ENCODE measurements at places on chromosomes 2 and 18.

DNA sequence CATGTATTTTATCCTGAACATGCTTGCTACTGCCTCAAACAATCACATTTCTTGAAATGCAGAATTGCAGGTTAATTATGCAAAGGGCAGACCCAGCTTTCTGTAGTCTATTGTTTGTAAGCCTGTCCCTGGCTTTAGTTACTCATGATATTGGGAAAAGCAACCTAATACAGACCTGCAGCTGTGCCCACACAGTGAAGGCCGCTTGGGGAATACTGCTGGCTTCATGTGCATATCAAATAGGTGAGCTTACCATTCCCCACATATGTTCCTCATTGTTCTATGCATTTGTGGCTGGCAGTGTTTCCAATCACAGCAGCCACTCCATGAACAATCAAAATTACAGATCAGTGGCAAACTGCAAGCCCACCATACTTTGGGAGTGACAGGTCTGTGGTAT, 186.3 kb downstream of the TMEM163 start:
- DNase-seq, result no peak

DNA sequence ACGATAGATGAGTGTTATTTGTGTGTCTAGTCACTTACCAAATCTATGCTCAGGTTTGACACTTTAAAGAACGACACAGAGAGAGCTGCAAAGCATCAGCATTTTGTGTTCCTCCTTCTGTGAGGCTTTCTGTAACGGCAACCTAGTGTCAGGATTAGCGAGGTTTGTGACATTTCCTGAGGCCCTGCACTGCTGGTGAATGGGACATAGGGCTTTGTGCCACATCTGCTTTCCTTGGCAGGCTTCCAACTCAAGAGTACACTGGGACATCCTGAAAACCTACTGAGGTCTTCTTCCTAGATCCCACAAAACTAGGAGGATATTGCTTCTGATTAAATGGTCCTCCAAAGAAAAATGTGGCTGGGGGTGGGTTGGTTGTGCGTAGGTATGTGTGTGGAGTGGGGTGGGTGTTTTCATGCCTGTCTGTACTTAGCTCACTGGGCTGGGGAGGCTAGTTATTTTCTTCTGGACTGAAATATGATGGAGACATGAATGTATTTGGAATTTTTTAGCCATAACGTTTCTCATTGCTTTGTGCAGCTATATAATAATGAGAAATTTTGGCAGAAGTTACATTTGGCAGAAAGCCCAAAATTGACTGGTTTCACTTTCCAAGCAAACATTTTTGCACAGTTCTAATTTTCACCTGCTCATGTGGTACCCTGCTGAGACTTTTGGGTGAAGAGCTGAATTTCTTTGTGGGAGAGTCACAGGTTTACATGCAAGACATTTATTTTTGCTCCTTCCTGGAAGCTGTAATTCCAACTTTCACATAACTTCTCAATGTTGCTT, 308.4 kb downstream of the XIRP2 start:
- peak; percentile 30 for DNase-seq

DNA sequence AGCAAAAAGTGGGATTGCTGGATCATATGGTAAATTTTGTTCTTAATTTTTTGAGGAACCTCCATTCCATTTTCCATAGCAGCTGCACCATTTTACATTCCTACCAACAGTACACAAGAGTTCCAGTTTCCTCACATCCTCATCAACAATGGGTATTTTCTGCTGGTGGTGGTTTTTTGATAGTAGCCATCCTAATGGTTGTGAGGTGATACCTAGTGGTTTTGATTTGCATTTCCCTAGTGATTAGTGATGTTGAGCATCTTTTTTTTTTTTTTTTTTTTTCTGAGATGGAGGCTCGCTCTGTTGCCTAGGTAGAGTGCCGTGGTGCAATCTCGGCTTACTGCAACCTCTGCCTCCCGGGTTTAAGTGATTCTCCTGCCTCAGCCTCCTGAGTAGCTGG, 30.5 kb downstream of the METTL21A start:
- DNase-seq, result no peak

GRCh38 chr18:9287036-9287435, 47.5 kb upstream of the TWSG1 start:
- DNase-seq, result no peak

GRCh38 chr2:121151311-121152109, 133.5 kb downstream of the TFCP2L1 start:
- no peak for DNase-seq

DNA sequence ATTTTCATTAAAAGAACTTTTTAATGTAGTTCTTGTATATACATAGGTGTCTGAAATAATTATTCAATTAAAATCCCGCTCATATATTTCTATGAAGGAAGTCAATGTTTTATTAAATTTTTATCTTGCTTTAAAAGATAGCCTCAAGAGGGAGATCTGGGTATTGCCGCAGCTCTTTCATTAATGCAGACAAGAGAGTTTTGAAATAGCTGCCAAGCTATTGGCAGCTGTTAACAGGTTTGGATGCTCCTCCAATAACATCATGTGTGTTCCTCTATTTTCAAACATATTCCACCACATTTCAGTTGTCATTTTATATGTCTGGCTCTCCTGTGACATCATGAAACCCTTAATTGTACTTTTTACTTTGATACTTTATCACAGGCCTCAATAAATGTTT, 12.9 kb upstream of the NT5C1B start:
- no peak for DNase-seq

- DNase-seq, result no peak
Measured at GRCh38 chr18:11259469-11260150, 110.2 kb upstream of the PIEZO2 start.

DNA sequence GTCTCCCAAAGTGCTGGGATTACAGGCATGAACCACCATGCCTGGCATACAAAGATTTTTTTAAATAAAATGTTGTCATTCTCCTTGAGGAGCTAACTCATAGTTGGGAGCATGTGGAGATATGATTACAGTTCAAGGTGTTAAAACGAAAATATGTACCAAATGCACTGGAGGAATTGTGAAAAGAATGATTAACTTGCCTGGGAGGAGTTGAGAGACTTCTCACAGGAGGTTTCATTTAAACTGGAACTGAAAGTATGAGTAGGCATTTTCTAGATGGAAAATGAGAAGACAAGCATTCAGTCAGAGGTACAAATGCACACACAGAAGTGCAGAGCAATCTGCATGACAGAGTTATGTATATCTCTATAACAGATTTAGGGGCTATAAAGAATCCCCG, 126.6 kb upstream of the PDE1A start:
- DNase-seq, result no peak

DNA sequence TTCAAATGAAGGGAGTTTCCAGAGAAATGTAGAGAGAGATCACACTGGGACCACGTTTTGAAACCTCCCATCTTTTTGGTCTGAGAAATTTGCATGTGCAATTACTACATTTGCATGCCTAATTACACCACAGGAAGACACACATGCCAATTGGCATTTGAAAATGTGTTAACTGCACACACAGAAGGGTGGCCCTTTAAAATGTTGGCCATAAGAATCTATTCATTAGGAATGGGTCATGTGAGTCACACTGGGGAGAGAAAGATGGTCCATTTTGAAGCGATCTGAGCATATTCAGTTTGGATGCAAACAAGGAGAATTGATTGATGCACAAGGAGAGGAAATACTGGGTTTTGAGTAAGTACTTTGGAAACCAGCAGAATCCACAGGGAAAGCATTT, 1407.1 kb upstream of the ACVR2A start:
- DNase-seq, result no peak

DNA sequence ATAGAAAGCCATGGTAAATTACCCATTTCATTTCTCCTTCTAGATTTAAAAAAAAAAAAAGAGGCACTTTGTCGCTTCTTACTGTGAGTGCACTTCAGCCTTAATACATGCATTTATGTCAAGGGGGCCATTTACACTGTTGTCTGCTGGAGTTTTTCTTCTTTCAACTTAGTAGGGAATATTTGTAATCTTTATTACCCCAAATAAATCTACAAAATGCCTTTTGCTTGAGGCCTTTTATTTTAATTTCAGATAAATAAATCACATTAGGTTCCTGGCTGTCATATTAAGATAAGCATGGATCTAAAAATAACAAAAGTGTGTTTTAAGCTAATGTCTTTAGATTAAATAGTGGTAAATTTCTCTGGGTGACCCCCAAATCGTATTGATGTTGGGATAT, 276.0 kb downstream of the NCKAP5 start:
- DNase-seq, result no peak

GRCh38 chr2:112915300-112916144, 4.6 kb downstream of the IL37 start:
- no peak for DNase-seq

DNA sequence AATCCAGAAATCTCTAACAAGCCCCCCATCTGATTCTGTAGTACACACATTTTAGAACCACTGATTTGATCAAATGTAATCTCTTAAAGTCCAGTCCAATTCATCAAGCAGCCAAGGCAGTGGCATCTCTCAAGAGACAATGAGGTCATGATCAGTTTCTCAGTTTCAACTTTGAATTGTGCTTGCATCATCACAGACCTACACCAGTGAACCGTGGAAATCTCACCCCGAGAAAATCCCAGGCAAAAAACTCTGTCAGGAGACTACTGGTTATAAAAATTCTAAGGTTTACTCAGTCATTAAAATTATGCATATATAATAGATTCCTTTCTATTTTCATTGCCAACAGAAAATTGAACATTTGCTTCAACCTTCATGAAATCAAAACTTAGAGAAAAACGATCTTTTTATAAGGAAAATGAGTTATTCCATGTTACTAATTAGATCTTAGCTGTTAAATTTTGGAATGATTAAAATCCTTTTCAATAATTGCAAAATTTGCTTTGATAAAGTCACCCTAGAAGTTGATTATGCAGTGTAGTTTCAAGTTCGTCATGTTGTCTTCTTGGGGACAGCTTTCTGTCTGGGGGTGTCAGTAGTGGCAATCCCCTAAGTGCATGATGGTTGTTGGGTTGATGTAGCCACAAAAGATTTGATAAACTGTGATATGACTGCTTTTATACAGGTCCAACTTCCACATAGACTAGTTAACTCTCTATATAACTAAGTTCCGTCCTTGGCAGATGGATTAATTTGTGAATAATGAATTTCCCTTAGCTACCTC, 235.0 kb downstream of the CAMKMT start:
- peak; percentile 37 for DNase-seq

GRCh38 chr18:47791461-47791985, 138.9 kb downstream of the SMAD2 start:
- no peak for DNase-seq

GRCh38 chr2:33475224-33476130, 972 bp upstream of the RASGRP3 start:
- DNase-seq, result peak; percentile 50

DNA sequence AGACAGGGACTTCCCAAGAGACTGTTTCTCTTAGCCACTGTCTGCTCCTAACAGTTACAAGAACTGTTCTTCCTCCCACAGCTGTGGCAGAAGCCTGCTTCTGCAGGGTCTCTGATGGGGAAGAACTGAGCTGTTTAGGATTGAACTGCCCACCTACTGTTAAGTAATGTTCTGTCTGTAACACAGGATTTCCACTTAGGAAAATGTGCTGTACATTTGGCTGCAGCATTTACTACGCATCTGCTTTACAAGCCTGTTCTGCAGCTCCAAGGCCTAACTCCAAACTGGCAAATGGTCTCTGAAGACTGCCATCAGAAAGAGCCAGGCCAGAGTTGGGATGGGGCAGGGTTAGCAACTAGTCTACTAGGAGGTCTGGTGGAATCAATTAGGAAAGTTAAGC, 87.8 kb upstream of the UPP2 start:
- DNase-seq, result no peak

GRCh38 chr18:8800445-8800844, 95.1 kb downstream of the MTCL1 start:
- DNase-seq, result no peak

GRCh38 chr2:150532879-150533278, 45.4 kb upstream of the RND3 start:
- DNase-seq, result no peak

DNA sequence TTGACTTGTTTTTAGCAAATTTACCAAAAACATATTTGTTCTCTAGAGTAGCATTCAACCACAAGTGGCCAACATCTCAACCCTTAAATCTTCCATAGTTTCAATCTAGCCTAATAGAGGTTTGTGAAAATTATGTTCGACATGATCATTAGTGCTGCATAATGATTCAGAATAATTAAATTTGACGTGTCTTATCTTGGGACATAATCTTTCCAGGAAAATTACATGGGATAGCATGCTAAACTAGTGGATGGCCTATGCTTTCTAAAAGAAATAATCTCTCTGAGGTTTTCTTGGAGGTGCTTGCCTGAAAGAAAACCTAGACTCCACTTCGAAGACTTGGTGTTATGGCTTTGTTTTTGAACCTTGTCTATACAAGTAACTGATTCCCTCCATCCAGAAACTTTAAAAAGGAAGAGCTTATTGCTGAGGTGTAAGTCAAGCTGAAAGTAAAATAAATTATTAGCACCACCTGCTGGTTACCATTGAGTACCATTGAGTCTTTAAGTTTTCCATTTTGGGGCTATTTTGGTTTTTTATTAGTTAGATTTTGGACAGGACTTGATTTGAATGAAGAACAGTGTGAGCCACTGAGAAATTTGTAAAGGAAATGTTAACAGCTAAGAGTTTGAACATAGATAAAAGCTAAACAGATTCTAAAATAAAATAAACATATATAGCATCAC, 32.7 kb downstream of the COX7A2L start:
- peak; percentile 11 for DNase-seq

- no peak for DNase-seq
Measured at GRCh38 chr18:48155856-48156255, 225.4 kb upstream of the SMAD2 start.

DNA sequence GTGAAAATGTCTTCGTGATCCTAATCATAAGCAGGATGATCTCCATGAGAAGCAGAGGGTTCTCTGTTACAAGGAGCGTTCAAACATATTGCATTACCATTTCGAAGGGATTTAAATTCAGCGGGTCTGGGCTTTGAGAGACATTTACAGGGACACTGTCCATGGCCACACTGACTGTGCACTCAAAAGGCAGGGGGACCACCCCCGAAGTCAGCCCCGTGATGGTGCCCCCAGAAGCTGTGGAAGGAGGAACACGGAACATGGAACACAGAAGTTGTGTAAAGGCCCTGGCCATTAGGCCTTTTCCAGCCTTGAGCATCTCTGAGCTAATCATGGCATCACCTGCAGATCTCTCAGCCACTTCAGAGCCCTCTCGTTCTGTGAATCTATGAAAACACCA, 268.4 kb upstream of the MYT1L start:
- no peak for DNase-seq
